ENCODE measurements at places on chromosomes 3 and 15.

GRCh38 chr3:56799251-56799882 lies 2.4 kb downstream of the ARHGEF3 start:
- peak; percentile 21 for DNase-seq

DNA sequence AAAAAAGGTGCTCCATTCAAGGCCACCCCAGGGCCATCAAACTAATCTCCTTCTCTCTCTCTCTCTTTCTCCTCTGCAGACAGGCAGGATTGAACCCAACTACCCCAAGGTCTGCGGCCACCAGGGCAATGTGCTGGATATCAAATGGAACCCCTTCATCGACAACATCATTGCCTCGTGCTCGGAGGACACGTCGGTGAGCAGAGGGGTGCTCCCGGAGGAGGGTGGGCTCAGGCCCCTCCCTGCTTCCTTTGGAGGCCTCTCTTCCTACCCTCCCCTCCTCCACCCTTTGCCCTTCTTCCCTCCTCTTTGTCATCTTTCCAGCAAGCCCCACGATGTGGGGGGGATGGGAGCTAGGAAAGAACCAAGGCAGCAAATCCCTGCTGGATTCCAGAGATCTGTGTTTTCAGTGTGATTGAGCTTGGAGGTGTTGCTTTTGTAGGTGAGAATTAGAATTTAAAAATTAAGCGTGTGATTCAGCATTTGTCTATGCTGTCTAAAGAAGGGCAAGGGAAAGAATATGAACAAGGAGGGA lies 116.3 kb downstream of the CORO2B start:
- DNase-seq, result no peak

DNA sequence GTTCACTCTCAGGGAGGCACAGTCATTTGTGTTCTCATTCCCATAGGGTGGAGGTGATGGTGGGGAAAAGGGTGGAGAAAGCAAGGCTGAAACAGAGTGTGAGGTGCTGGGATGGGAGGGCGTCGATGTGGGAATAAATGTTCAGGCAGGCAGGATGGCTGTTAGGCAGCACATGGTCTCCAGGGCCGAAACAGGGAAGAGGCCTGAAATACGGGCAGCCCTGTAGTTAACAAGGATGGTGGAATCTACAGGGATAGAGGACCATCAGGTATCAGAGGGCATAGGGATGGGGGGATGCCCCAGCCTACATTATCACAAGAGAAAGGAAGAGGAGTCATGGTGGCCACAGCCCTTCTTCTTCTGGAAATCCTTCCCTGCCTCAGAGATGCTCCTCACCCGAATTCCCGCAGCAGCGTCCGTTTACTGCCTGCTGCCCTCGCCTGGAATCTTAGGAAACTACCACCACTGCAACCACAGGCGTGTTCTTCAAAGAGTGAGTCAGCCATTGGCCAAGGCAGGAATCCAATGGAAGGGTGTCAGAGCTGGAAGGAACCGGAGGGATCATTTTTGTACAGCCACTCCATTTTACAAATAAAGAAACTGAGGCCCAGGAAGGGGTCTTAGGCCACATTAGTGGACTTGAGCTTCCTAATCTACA lies 49.7 kb upstream of the POMGNT2 start:
- no peak for DNase-seq

DNA sequence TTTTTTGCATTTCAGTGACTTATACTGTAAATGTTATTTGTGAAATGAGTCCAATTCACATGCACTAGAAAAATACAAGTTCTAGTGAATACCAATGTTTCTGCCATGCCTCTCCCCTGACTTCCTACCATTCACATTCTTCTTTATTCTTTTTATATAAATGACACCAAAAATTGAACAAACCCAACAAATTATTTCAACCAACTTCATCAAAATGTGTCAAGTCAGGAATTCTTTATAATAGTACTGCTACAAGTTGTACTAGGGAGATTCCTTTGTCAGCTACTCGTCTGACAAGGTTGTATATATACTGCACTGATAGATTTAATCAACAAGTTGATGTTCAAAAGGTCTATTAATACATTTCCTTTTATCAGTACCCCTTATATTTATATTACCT lies 3.0 kb downstream of the TBL1XR1 start:
- no peak for DNase-seq

- no peak for DNase-seq
Observed at GRCh38 chr3:8775181-8775580, 5.8 kb upstream of the OXTR start.

DNA sequence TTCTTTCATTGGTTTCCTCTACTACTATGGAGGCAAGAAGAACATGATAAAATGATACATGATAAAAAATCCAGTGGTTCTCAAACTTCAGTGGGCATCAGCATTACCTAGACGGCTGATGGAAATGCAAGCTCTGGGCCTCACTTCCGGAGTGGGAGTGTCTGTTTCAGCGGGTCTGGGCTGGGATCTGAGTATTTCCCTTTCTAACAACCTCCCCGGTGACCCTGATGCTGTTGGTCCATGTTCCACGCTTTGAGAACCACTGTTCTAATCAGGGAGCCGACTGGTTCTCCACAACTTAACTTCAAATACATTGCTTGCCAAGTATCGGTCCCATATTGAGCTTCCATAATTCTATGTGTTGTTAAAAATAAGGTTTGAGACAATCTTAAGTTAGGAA lies 712.3 kb upstream of the LMCD1 start:
- DNase-seq, result no peak

GRCh38 chr15:39728845-39729244 lies 53.8 kb downstream of the FSIP1 start:
- DNase-seq, result no peak

GRCh38 chr15:40958723-40959122 lies 5.5 kb downstream of the CHAC1 start:
- no peak for DNase-seq

DNA sequence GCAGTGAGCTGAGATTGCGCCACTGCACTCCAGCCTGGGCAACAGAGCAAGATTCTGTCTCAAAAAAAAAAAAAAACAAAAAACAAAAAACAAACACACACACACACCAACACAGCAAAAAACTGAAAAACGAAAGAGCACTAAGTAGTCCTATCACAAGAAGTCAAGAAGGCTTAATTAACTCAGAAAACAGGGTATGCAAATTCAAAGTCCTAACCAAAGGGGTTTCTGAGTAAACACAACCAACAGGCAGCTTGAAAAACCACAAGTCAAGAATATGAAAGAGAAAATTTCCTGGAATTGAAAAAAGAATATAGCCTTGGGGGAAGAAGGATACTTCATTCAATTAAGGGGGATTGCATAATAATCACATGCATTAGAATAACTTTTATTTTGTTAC lies 37.7 kb upstream of the PARP14 start:
- no peak for DNase-seq

DNA sequence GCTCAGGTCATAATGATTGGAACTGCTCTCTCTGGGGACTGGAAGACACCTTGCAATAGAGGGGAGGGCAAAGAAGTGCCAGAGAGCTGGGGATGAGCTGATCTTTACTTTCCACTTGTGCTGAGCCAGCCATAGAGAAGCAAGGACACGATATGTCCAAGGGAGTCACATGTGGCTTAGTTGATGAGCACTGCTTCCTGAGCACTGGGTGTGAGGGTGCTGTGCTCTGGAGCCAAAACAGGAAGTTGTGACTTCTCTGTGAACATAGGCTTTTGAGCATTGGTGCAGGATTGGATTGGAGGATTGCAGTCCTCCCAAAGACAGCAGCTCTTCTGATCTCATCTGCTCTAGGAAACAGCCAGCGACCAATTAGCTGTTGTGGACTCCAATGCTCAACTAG lies 6.7 kb downstream of the PARP14 start:
- DNase-seq, result no peak

DNA sequence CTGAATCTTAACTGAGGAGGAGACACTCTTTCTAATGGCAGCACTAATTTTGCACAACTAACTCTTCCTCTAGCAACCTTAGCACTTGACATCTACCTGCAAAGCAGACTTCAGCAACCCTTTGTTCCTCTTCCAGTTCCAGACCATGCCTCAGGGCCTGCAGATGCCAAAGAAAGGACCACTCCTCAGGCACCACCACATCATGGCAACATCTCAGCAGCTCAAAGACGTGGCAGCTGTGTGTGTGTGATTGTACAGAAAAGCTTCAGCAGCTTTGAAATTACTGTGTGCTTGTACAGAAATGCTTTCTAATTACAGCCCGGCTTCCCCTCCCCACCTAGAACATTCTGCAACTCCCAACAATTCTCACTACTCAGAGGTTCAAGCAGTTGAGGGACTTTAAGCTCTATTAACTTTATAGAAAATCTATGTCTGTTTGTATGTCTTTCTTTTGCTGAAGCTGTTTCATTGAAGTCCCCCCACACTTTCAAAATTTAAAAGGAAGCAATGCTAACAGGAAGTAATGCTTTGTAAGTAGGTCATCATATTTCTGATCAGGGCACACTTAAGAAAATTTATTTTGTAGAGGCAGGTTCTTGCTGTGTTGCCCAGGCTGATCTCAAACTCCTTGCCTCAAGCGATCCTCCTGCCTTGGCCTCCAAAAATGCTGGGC lies 115.2 kb downstream of the CD47 start:
- no peak for DNase-seq

- DNase-seq, result peak; percentile 65
Observed at GRCh38 chr15:84761607-84762131, 13.3 kb downstream of the ZNF592 start.

GRCh38 chr3:46694520-46694919 lies 1.0 kb upstream of the ALS2CL start:
- DNase-seq, result no peak

GRCh38 chr3:154235330-154235729 lies 89.0 kb downstream of the DHX36 start:
- DNase-seq, result no peak

DNA sequence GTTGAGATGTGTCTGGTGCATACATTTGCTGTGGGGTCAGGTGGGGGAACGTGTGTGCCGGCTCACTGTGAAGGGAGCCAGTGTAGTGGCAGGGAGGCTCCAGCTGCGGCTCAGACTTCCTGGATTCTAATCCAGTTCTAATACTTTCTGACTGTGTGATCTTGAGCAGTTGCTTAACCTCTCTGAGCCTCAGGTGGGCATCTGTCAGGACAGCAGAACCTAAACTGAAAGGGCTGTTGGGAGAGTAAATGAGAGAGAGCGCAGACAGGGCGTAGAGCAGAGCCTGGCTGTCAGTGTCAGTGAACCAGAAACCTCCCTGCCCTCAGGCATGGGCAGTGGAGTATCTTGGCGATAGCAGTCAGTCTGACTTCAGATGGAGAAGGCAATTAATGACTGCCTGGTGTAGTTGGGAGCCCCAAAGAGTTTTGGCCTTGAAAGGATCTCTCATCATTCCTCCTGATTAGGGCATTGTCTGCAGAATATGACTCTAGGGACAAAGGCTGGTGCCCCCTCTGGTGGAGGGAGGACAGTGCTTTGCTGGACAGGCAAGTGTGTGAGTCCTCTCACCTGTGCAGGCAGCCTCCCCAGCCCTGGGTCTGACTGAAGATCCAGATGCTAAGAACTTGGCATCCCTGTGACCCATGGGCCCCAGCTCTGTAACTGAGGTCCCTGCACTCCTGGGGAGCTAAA lies 9.6 kb downstream of the KBTBD13 start:
- DNase-seq, result no peak

DNA sequence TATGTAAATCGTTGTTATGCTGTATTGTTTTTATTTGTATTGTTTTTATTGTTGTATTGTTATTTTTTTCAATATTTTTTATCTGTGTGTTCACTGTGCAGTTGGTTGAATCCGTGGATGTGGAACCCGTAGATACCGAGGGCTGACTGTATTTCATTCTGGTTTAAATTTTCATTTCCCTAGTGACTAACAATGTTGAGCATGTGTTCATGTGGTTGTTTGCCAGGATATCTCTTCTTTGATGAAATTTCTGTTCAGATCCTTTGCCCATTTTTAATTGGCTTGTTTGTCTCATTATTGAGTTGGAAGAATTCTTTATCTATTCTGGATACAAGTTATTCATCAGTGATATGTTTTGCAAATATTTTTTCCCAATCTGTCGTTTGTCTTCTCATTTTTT lies 29.7 kb downstream of the STOML1 start:
- no peak for DNase-seq

DNA sequence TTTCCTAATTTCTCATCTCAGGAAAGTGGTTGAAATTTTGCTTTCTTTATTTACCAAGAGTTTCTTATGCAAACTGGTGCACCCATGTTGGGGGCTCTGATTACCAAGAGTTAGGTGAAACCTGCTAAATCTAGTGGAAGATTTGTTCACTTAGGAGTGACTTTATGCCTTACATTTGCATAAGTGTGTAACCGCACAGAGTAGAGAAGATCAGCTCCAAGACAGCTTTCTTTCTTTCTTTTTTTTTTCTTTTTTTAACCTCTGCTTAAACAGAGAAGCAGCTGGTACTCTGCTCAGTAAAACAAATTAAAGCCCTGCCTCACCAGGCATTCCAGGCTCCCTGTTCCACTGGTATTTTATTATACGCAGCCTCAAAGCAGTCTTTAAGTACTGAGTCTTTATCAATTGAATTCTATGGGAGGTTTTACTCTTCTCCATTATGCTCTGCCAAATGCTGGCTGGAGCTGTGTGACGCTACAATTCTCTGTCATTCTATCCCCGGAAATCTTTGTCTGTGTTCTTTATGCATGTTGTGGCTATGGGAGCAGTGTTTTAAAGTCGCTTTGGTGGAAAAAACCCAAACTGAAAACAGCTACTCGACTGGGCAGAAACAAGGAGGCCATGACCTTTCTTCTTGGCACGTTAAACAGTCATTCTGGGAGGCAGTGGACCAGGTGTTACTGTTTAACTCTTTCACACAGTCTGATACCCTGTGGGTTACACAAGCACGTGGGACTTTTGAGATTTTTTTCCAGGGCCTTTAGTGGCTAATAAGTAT lies 55.2 kb upstream of the GBE1 start:
- no peak for DNase-seq

- no peak for DNase-seq
Observed at GRCh38 chr3:127825756-127826155, 3.4 kb upstream of the MGLL start.

GRCh38 chr15:77901251-77901881 lies 176.1 kb downstream of the TBC1D2B start:
- no peak for DNase-seq

- DNase-seq, result no peak
Observed at GRCh38 chr3:152362086-152362485, 93.4 kb downstream of the MBNL1 start.

- no peak for DNase-seq
Observed at GRCh38 chr3:115098354-115099073, 48.6 kb downstream of the ZBTB20 start.

DNA sequence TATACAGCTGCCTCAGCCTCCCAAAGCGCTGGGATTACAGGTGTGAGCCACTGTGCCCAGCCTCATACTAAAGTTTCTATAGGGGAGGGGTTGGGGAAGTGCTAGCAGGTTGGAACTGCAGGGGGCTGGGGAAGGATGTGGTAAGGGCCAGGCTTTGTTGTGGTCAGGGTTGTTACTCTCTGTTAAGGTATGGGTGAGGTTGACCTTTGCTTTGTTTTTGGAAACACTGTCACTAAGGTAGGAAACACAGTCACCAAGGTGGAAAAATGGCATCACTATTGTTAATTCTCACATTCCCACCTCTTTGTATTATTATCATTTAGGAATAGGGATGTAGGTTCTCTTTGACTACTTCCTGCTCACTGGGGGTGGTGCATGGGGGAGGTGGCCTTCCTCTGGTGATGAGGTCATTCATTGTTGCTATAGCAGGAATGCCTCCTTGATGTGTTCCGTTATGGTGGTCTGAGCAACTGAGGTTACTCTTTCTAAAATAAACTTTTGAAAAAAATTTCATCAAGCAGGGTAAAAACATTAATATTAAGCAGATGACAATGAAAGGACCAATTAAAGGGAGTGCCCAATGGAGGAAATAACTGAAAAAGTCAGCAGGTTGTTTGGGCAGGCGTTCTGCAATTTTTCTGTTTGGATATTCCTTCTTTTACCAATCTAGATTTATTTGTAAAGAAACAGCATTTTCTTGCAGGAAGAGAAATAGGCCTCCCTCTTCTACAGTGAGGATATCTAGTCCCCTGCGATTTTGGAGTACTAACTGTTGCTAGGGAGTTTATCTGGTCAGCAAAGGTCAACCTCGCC lies 150.5 kb downstream of the WDR76 start:
- DNase-seq, result no peak
